ENCODE measurements at places on chromosomes 12 and 14. TPM values are rescaled to one million over a fixed set of nuclear protein-coding genes. Genes with fewer than 3 reads are reported as not detected.

PIANP gene
- total RNA-seq: not detected

- DNase-seq: no peak
- H3K4me1 ChIP-seq: no peaks in the 10 kb centered on the region
- H3K36me3 ChIP-seq: no peaks in the 10 kb centered on the region
- no peak overlapping the region for H3K4me3 ChIP-seq
Observed at GRCh38 chr14:85483652-85484051, 46.3 kb upstream of the FLRT2 start.

DNA sequence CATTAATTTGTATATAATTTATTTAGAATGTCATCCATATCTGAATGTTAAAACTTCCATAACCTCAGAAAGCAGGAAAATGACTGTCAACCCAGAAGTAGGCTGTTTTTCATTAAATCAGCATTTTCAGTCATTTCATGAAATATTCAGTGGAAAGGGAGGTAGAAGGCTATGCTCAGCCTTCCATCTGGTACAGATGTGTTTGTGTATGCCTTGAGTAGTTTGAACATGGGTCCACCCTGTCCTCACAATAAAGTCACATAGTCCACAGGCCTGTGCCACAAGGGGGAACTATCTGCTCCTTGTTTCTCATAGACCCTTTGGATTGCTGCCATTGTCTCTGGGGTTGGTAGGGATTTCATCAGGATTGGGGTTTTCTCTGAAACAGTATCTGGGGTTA is 9.1 kb downstream of the LACRT start:
- no peak overlapping the region for H3K27ac ChIP-seq
- DNase-seq: no peak
- H3K4me3 ChIP-seq: no peak overlapping the region

DNA sequence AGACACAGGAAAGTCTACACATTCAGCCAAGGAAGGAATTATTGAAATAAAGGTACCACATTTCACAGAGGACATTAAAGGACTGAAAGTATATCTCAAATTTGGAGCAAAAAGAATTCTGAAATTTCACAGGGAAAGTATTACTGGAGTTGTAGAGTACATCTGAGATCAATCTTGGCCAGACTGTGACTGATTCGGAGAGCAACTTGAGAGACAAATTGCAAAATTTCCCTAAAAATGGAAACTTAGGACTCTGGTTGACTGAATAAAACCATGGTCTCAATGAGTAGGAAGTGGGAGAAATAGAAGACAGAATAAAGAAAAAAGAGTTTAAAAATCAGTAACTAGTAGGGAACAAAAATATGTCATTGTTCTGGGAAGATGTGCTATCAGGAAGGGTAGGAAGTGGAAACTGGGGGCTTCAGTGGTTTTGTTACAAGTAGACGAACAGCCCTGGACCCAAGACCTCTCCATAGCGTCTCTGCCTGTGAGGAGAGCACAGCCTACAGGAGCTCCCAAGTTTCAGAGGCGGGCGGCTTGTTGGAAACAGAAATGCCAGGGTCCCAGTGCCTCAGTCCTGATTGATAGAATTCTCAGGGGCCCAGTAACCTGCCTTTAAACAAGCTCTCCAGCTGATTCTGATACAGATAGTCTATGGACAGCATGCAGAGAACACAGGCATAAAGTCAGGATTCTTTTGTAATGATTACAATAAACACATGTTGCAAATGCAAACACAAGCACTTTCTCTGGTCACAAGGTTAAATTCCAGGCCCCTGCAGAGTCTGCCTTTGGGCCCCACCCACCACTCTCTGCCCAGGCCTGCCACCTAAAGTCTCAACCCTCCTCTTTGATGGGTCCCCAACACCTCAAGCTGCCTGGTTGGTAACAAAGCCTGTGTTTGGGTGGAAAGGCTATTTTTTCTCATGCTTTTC is 63.1 kb downstream of the BBS10 start:
- peaks cover 23% of the 10 kb centered on the region for H3K4me1 ChIP-seq
- H3K36me3 ChIP-seq: no peaks in the 10 kb centered on the region
- peak; percentile 14 for DNase-seq
- no peaks in the 10 kb centered on the region for H3K27me3 ChIP-seq

WDHD1 gene
- total RNA-seq: 25.0 TPM

PARPBP gene
- total RNA-seq: 28.1 TPM

GRCh38 chr14:23589606-23590005 is 11.0 kb upstream of the JPH4 start:
- peaks cover 7% of the 10 kb centered on the region for H3K4me1 ChIP-seq
- no peak overlapping the region for H3K27ac ChIP-seq
- no peak overlapping the region for H3K4me3 ChIP-seq
- DNase-seq: no peak
- H3K27me3 ChIP-seq: peaks cover 14% of the 10 kb centered on the region

KRT6A gene
- 0.24 TPM for total RNA-seq

DNA sequence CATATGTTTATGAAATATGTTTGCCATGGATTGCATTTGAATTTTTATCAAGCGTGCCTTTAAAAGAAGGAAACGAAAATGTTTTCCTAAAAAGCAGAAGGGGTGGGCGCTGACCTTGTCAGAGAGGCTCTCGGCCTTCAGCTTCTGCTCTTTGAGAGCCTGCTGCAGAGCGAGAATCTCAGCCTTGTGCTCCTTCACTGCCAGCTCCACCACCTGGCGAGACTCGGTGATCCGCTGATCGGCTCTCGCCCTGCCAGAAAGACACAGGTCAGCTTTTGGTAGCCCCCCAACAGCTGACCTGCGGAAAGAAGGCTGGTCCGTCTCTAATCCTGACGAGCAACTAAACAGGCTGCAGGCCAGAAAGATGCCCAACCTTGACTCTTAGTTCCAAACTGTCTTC is 62.4 kb downstream of the PRKAB1 start:
- DNase-seq: no peak
- H3K4me3 ChIP-seq: no peak overlapping the region
- H3K36me3 ChIP-seq: peaks cover 14% of the 10 kb centered on the region
- no peak overlapping the region for H3K27ac ChIP-seq
- H3K27me3 ChIP-seq: no peaks in the 10 kb centered on the region
- no peaks in the 10 kb centered on the region for H3K4me1 ChIP-seq

DNA sequence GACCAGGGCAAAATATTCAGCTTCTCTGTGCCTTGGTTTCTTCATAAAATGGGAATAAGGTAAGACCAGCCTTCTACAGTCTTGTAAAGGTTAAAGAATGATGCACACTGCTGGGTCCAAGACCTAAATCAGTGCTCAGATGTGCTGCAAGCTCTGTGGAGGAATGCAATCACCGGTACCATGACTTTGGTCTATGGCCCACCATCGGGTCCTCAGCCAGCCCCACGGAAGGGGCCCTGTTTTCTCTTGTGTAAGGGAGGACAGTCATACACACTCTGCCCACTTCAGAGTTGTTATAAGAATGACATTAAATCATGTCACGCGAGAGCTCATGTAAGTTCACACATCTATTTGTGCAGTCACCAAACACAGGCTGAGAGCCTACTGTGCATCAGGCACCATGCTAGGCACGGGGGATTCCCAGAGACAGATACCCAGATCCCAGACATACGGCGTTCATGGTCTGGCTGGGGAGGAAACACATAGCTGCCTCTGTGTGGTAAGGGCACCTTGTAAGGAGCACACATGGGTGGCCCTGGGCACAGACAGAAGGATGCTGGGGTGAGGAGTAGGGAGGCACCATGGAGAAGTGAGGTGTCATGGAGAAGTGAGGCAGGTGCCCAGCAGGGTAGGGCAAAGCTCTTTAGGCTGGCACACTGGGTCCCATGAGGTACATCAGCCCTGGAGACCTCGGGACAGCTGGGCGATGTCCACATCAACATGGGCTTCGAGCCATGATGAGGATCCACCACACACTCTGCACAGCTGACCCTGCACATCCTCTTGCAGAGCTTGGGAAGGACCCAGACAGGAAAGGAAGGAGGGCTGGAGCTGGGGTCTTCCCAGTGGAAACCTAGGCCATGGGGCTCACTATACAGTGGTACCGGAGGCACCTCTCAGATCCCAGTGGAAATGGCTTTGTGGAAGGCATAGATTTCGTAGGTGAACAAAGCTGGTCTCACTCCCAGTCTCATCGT is 190.4 kb upstream of the DIO3 start:
- H3K27me3 ChIP-seq: peaks cover 38% of the 10 kb centered on the region
- no peak overlapping the region for H3K27ac ChIP-seq
- H3K36me3 ChIP-seq: no peaks in the 10 kb centered on the region
- no peak for DNase-seq

DNA sequence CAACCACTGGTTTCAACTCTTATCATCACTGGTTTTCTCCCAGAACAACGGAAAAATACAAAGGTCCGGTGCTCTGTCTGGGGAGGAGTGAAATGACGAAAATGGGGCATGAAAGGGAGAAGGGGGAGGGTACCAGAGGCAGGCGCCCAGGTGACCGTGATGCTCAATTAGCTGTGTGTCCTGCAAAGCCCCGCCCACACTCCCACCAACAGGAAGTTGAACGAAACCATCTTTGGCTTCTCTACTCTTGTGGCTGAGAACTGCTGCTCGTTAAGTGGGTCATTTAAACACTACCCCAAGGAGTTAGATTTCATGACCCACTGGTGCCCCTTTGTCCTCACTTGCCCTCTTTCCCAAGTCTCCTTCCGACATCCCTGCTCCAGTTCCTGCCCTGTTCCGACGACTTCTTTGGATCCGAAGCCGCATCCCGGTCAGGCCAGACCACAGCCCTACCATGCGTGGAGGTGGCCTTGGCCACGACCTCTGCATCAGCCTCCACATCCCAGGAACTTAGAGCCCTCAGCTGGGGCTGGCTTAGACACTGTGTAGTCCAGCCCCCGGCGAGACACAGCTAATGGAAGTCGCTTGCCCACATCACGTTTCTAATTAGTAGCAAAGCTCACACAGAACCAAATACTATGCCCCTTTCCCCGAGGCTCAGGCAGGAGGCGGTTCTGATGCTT is 11.4 kb upstream of the LRTM2 start:
- peaks cover 33% of the 10 kb centered on the region for H3K27me3 ChIP-seq
- no peak overlapping the region for H3K4me3 ChIP-seq
- peaks cover 15% of the 10 kb centered on the region for H3K4me1 ChIP-seq
- H3K27ac ChIP-seq: no peak overlapping the region
- no peak for DNase-seq

DNA sequence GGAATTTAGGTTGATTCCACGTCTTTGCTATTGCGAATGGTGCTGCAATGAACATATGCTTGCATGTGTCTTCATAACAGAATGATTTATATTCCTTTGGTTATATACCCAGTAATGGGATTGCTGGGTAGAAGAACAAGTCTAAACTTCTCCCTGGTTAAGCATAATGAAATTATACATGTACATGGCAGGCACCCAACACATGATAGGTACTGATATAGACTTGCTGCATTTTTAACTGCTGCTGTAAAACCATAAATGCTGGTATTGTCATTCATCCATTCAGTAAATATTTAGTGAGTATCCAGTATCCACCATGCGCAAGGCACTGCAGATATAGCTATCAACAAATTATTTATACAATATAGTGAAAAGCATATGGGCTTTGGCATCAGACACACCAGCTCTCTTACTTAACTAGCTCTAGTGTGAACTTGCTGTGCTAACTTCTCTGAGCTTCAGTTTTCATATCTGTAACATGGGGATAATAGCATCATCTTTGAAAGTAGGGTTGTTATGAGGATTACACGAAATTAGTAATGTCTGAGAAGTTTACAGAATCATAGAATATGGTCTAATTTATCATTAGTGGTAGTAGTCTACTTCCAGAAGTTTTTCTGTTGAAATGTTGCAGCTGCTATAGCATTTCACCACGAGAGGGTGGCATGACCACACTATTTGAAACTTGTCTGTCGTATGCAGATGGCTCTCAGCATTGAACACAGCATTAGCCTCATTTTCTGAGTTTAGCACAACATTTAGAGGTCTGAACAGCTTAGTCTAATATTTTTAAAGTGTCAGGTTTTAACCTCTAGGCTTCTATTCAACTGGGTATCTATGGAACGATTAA is 32.0 kb upstream of the SEL1L start:
- no peaks in the 10 kb centered on the region for H3K36me3 ChIP-seq
- no peaks in the 10 kb centered on the region for H3K4me1 ChIP-seq
- no peak overlapping the region for H3K4me3 ChIP-seq
- DNase-seq: peak; percentile 11
- peaks cover 53% of the 10 kb centered on the region for H3K27me3 ChIP-seq
- no peak overlapping the region for H3K27ac ChIP-seq

DNA sequence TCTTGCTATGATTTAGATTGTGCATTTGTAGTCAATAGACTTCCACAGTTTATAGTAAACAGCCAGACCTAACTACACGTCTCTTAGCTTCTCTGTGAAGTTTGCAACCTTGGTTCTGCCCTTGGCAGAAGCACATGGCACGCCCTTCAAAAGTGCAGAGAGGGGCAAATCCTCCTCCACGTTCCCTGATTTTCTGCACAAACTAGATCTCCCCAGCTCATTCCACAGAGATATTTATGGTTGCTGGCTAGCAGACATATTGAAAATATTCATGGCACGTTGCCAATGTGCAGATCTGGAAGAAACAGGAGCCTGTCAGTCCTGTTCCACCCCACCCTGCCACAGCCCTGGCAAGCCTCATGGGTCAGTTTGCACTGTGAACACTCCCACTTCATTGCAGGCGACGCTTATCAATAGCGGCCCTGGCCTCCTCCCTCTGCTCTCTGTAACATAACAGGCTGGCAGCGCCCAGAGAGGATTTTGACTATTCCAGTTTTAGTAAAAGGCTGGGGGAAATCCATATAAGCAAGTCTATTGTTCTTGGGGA is 6.5 kb upstream of the LGALS3 start:
- peaks cover 20% of the 10 kb centered on the region for H3K36me3 ChIP-seq
- peak overlapping the region; percentile 97 for H3K27ac ChIP-seq
- H3K4me1 ChIP-seq: peaks cover 76% of the 10 kb centered on the region

NTS gene
- not detected for total RNA-seq

- H3K27me3 ChIP-seq: no peaks in the 10 kb centered on the region
- H3K36me3 ChIP-seq: peaks cover 30% of the 10 kb centered on the region
- H3K4me3 ChIP-seq: peak overlapping the region; percentile 60
- peak overlapping the region; percentile 97 for H3K27ac ChIP-seq
- peaks cover 14% of the 10 kb centered on the region for H3K4me1 ChIP-seq
- DNase-seq: no peak
Observed at GRCh38 chr14:75292886-75293285, 14.3 kb downstream of the FOS start.

ANKS1B gene
- 1.5 TPM for total RNA-seq

DNA sequence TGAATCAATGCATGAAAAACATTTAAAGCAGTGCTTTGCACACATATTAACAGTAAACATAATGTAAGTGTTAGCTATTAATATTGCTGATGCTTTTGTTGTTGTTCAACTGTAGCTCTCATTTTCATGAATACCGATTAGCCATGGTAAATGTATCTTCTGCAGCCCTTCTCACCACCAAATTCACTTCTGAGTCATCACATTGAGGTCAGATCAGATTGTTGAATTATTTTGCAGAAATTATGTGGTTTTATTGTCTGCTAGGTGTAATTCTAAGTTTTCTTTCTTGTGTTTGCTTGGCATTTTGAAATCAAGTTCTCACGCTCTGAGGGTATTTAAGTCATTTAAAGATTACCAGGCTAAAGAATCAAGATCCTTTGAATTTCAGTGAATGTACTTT is 74.6 kb downstream of the AKAP6 start:
- H3K27ac ChIP-seq: no peak overlapping the region
- no peaks in the 10 kb centered on the region for H3K4me1 ChIP-seq
- no peaks in the 10 kb centered on the region for H3K36me3 ChIP-seq
- no peak overlapping the region for H3K4me3 ChIP-seq
- H3K27me3 ChIP-seq: no peaks in the 10 kb centered on the region

All from Calu3 (cell line).